ENCODE measurements at places on chromosomes 5 and 9.

DNA sequence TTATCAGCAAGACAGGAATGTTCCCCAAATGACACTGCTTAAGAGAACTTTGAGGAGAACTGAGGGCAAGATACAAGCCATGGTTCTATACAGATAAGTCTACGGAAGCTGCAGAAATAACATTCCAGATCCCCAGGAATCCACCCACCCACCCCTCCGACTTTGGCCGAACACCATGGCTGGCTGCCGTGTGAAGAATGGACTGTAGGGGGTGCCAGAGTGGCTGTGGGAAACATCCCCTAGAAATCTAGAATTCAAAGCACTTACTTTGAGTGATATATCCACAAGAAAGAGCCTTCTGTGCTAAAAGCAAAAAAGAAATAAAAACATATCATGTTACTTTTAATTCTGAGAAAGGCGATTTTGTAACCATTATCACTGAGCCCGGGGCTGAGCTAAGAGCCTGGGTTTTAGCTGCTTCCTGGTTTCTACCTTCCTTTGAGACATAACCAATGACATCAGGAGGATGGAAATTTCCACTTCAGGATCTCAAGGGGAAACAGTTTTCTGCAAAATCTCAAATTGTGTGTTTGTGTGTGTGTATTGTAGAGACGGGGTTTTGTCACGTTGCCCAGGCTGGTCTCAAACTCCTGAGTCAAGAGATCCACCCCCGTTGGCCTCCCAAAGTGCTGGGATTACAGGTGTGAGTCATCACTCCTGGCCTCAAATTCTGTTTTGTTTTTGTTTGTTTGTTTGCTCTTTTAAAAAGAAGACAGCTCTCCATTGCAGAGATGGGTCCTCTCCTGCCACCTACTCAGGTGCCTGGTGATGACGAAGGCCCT, 36.4 kb downstream of the GGTA1 start:
- peak; percentile 24 for DNase-seq

DNA sequence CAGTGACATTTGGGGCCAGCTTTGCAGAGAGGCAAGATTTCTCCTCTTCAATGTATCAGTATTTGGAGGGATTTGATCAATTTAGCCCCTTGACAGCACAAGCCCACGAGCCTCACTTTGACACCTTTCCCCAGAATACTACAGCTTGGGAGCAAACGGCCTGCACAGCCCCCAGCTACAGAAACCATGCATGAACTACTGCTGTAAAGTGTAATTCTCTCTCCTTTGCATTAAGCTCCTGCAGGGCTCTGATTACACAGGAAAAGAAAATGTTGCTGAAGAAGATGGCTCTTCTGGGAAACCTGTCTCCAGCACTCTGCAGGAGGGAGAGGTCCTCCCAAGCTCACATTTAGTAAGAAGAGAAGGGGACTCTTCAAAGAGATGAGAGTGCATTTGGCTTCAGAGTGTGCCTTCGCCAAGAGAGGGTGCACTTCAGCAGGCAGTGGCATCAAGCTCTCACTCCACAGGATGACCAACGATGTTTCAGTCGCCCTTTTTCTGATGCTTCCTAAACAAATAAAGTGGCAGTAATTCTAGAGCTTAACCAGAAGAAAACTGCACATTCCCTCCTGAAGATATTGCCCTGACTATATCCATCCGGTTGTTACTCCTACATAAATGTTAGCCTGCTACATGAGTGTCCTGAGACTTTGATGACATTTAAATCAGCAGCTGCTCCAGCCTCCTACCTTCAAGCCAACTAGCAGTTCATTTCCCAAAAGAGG, 272.2 kb downstream of the AUH start:
- DNase-seq, result peak; percentile 33

DNA sequence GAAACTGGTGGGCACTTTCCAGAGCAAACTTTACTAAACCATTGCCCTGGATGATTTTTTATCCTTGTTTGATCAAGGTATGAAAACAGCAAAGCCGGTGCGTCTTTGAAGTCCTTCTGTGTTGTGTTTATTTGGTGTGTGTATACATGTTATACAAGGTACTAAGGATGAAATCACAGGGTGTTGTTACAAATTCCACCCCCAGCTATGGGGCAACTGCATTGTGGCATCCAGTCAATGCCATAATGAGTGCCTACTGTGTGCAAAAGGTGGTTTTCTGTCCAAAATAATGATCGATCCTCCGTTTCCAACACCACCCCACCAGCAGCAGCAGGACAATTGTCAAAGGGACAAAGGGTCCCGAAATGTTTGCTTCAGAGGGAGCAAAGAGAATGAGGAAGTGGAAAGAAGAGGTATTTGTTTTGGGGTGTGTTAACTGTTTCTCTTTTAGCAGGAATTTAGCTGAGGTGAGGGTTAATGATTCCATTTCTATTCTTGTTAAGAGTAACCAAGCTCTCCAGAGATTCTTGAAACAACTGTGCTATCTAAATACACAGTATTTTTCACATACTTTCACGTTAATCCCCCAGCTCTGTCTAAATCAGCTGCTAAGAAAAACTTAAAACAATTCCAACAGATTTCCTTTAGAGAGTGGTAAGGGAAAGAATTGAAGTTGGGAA, 568.7 kb upstream of the KLF4 start:
- DNase-seq, result no peak

DNA sequence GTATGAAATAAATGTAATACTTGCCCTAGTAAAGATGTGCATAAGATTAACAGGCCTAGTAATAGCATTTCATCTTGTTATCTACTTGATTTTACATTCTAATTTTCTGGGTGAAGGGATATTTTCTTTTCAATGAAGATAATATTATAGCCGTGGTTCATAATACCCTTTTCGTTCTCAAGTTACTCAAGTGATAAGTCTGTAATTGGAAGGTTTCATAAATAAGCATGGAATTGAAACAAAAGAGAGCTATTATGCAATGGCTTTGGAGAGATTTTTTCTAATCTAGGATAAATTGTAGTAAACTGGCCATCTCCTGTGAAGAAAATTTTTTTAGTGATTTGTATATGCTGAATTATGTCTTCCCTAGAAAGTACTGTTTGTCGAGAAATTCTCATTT, 19.0 kb downstream of the NAA35 start:
- no peak for DNase-seq

GRCh38 chr5:62212648-62213047, 93.4 kb upstream of the KIF2A start:
- DNase-seq, result no peak

DNA sequence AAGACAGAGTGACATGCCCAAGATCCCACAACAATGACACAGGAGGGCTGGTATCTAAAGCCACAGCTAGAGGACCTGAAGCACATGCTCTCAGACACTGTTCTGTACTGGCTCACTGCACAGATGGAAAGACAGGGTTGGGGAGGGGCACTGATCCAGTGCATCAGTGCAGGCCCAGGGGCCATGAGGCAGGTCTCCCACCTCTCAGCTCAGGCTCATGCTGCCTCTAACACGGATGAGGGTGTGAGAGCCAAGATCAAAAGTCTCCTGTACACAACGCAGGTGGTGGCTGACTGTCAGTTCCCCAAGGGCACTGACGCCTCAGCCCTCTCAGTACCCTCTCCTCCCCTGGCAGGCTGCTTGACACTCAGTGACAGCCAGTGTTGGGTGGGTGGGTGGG, 10.9 kb downstream of the RAPGEF1 start:
- no peak for DNase-seq

- DNase-seq, result no peak
These were observed 25.5 kb upstream of the SLC6A19 start for GRCh38 chr5:1175801-1176472.

DNA sequence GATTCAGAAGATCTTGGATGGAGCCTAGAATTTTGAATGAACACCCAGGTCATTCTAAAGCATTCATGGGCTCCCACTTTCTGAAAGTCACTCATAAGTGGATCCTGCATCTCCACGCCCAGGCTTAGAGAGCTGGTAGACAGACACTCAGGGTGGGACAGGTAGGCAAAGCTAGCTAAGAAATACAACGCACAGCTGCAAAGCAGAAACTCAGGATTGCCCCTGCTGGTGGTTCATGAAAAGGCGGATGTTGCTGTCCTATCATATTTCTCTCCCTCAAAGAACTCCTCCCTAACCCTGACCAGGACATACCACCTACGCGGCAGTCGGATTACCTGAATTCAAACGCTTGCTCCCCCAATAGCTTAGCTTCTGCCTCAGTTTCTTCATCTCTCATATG, 226.5 kb downstream of the GLIS3 start:
- no peak for DNase-seq

DNA sequence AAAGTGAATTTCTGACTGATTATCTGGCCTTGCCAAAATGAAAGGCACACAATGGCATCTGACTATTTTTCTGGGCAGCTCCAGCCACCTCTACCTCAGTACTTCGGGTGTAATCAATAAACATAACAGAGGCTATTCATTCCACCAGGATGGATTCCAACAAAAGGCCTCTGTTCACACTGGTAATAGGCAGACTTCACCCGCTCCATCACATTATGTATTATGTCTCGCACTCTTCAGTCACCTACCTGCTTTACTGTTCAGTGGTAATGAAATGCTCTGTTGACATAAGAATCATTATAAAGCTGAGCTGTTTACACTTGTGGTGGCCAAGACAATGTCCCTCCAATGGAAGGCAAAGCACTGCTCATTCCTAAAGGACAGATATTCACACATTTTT, 1333.7 kb upstream of the WWC1 start:
- DNase-seq, result no peak

DNA sequence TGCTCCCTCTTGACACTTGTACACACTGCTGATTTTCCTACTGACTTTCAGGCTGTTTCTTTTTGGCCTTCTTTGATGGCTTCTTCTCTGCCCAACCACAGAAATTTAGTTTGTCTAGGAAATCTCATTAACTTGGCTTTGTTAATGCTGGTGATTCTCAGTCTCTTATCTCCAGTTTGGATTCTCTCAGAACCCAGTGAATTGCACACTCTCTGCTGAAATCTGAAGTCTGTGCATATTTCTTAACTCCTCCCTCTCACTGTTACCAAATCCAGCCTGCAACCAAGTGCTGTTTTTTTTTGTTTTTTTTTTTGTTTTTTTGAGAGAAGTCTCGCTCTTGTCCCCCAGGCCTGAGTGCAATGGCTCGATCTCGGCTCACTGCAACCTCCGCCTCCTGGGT, 117.2 kb downstream of the CDC42SE2 start:
- DNase-seq, result no peak

DNA sequence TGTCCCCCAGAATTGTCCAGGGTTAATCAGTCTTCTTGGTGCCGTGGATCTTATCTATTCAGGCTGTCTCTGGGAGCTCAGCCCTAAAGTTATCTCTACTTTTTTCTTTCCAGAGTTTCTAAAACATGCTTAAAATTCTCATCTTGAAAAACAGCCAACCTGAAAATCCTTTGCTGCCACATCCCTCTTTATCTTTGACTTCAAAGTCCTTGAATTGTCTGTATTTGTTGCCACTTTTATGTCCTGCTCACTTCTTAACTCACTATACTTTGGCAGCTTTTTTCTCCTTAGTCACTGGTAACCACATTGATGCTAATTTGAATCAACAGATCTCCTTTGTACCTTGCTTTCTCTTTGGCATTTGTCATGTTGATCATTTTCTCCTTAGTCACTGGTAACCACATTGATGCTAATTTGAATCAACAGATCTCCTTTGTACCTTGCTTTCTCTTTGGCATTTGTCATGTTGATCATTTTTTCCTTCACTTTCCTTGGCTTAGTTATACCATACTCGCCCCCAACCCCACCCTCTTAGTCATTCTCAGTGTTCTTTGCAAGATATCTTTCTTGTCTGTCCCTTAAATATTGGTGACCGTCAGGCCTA, 8.5 kb downstream of the DMXL1 start:
- DNase-seq, result no peak

- peak; percentile 57 for DNase-seq
These were observed 61.7 kb upstream of the TAF11L2 start for GRCh38 chr5:17436350-17436749.

DNA sequence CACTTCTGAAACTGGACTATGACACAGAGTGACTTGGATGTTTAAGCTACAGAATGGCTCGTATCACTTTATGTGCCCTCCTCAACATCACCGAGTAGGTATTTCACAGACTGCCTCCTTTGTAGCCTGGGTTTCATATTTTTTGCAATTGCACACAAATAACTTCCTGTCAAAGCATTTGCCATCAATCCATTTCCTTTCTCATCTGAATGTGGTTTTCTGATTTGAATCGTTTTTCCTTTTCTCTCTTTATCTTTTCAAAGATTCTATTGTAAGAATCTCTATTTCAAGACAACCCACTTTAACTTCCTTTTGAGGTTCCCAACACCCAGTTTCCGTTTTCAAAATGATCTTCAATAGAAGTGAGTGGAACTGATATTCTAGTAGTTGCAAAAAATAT, 563.8 kb upstream of the ARRDC3 start:
- no peak for DNase-seq

DNA sequence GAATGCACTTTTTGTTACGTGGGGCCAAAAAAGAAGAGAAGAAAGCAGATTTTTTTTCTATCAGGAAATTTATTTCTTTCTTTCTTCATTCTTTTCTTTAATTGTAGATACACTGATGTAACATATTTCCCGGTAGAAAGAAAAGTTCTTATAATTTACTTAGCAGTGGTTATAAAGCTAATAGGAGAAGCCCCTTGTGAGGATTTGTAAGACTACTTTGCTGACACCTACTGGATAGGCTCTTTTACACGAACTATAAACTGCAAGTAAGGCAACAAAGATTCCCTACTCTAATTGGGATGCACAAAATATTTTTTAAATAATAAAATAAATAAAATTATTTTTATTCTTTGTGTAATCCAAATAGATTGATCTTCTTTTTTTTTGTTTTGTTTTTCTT, 284.4 kb downstream of the DNAH5 start:
- DNase-seq, result no peak

DNA sequence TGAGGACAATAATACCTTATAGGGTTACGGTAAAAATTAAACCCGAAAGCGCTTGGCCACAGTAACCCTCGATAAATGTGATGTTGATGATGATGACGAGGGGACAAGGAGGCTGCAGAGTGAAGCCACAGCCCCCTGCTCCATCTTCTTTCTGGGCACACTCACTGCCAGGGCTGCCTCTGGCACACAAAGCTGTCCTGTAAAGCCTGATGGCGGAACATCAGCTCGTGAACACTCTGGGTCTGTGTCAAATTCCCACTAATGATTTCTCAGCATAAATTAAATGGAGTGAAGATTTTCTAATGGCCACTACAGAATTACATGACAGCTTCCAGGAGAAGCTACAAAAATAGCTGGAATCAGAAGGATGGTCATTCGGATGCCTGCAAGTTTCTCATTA, 142.2 kb downstream of the TTLL11 start:
- DNase-seq, result peak; percentile 52

- no peak for DNase-seq
These were observed 41.9 kb downstream of the TNFAIP8 start for GRCh38 chr5:119397518-119398380.

GRCh38 chr5:82331557-82331956, 53.4 kb upstream of the RPS23 start:
- DNase-seq, result no peak

GRCh38 chr9:35697486-35697885, 7.8 kb upstream of the TPM2 start:
- DNase-seq, result no peak

GRCh38 chr9:32969270-32969669, 32.2 kb downstream of the APTX start:
- DNase-seq, result no peak

- no peak for DNase-seq
These were observed 5.1 kb downstream of the LCP2 start for GRCh38 chr5:170292179-170293104.

All from pons (tissue), 1 donor.